Brain pericyte (primary cell): ENCODE measurements at places on chromosomes 12 and 14.

GRCh38 chr12:3757261-3757660 is 4.4 kb upstream of the CRACR2A start:
- no peak for DNase-seq

DNA sequence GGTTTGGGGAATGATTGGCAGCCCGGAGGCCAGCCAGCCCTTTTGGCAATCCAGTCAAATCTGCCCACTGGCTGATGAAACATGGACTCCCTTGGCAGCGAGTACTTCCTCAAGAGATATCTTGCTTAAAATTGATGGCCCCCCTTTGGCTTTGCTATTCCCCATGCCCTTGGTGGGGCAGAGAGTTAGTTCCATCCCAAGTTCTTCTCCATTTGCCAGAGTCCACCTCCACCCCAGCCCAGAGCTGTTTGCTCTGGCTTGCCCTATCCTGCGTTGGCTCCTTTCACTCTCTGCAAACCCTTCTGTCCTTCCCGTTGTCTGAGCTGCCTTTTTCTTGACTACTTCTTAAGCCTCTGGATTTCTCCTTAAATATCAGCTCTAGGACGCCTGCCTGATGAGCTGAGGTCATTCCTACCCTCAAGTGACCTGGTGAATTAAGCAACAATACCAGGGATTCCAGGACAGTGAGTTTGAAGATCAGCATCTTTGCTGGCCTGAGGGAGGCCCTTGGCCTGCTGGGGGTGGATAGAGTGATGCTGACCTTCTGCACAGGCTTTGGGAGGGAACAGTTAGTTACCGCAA is 212.0 kb downstream of the CACNA1C start:
- no peak for DNase-seq

- DNase-seq = no peak
Observed at GRCh38 chr12:52524898-52525591, 4.9 kb upstream of the KRT5 start.

- no peak for DNase-seq
Observed at GRCh38 chr14:23047034-23047634, 5.1 kb downstream of the PSMB11 start.

GRCh38 chr14:90583427-90583826 is 186.6 kb downstream of the CALM1 start:
- no peak for DNase-seq

DNA sequence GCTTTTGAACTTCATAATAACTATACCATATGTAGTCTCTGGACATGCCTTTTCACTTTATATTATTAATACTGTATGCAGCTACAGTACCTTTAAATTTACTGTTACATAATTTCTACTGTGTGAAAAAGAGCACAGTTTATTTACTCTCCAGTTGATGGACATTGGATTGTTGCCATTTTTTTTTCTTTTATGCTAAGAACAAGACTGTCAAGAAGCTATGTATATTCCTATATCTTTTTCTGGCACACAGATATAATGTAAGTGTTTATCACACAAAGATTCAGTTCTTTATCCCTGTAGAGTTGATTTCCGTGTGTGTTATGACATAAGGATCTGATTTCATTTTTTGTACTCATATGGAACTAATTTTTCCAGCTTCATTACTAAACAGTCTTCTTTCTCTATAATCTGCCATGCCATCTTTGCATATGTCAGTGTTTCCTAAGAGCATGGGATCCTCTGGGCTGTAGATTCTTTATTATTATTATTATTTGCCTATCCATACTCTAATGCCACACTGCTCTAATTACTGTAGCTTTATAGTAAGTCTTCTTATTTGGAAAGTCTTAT is 593.0 kb upstream of the ATP2B1 start:
- no peak for DNase-seq

DNA sequence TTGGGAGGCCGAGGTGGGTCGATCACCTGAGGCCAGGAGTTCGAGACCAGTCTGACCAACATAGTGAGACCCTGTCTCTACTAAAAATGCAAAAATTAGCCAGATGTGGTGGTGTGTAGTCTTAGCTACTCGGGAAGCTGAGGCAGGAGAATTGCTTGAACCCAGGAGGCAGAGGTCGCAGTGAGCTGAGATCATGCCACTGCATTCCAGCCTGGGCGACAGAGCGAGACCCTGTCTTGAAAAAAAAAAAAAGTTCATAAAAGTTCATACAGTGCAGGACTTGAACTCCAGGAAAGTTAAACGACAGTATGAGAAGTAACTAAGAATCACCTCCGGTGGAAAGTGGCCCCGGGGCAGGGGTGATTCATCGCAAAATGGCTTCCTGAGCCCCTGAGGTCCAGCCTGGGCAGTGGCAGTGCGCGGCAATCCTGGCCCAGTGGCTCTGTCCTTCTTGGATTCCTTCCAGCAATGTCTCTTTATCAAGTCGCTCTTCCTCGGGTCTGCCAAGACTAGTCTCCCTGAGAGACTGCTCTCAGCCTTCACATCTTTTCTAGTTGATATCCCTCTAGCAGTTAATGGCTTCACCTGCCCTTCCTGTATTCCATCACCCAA is 16.7 kb upstream of the MAP1LC3B2 start:
- no peak for DNase-seq

DNA sequence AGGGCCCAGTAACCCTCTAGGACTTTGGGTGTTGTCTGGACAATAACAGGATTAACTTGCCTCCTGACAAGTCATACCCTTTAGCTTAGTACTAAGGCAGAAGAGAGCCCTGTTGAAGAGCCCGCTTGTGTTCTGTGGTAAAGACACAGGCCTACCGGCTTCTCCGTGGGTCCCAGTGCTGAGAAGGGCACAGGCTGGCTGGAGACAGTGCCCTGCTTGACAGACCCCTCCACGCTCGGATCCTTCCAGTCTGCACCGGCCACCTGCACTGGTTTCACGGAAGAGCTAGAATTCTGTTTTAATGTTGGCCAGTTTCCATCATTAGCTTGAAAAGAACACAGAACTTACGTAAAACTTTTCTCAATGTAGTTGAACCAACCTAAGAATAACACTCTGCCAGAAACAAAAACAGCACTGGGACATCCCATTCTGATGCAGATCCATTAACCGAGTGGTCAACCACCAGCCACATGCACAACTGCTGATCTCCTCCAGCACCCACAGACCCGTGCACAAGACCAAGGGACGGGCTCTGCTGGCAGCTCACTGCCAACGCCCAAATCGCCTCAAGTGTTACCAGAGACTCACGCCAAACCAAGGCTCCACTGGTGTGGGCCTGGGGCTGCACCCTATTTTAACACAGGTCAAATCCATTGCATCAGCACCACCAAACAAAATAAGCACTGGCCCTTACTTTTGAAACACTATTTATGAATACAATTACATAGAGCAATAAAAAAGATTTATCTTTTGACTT is 27.1 kb downstream of the ZFYVE21 start:
- DNase-seq = no peak

- DNase-seq = no peak
Observed at GRCh38 chr12:132161036-132161781, 17.0 kb downstream of the NOC4L start.

- DNase-seq = no peak
Observed at GRCh38 chr12:38501991-38502390, 185.4 kb downstream of the ALG10B start.

- no peak for DNase-seq
Observed at GRCh38 chr14:58793131-58793740, 155.5 kb downstream of the DACT1 start.

DNA sequence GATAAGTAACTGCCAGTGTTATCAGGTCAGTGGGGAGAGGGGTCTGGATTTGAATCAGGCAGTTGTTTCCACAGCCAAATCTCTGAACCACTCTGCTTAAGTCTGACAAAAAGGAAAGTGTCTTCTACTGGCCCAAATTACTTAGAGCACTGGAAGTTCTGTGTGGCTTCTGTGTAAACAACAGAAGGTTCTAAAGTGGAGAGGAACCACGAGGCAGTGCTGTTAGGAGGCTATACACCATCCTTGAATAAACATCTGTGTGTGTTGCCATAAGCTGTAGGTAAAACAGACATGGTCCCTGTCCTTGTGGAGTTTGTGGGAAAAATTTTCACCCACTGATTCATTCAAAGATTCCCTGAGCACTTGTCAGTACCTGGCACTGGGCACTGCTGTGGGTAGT is 50.0 kb downstream of the GALNT4 start:
- no peak for DNase-seq

GRCh38 chr12:51846911-51847642 is 1.4 kb downstream of the FIGNL2 start:
- DNase-seq = no peak

DNA sequence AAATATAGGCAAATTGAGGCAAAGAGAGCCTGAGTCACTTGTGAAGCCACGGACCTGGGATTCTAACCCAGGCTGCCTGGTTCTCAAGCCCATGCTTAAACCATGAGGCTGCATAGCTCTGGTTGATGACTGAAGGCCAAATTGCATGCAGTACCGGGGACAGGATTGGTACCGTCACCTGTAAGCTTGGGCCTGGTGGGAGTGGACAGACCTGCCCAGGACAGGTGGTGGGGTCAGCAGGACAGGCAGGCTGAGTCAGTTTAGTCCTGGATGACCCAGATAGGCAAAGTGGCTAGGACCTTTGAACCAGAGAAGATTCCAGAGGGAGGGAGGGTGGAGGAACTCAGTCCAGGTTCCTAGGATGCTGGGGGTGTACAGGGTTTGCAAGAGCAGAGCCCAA is 25.8 kb downstream of the RIN3 start:
- DNase-seq = no peak

DNA sequence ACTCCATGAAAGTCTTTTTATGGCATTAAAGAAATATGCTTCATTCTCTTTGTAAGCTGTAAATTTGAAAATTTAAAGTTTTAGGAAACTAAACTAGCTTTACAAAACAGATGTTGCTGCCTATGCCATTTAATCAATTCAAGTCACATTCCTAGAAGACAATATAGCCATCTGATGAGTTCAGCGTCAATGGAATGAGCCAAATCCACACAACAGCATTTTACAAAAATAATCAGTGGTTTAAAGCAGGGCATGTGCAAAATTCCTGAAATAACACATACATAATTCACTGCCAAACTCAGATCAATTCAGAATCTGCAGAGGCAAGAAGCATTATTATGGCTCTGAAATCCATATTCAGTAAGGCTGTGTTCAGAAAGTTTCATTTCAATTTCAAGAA is 75.6 kb downstream of the MED13L start:
- DNase-seq = no peak

- DNase-seq = no peak
Observed at GRCh38 chr14:101064718-101065117, 161.2 kb upstream of the RTL1 start.

GRCh38 chr12:44589697-44590096 is 286.4 kb downstream of the NELL2 start:
- no peak for DNase-seq

- no peak for DNase-seq
Observed at GRCh38 chr12:105331805-105332251, 1.3 kb downstream of the C12orf75 start.

- no peak for DNase-seq
Observed at GRCh38 chr14:63401646-63402045, 82.9 kb upstream of the GPHB5 start.

GRCh38 chr12:32589165-32589865 is 89.8 kb upstream of the DNM1L start:
- no peak for DNase-seq

DNA sequence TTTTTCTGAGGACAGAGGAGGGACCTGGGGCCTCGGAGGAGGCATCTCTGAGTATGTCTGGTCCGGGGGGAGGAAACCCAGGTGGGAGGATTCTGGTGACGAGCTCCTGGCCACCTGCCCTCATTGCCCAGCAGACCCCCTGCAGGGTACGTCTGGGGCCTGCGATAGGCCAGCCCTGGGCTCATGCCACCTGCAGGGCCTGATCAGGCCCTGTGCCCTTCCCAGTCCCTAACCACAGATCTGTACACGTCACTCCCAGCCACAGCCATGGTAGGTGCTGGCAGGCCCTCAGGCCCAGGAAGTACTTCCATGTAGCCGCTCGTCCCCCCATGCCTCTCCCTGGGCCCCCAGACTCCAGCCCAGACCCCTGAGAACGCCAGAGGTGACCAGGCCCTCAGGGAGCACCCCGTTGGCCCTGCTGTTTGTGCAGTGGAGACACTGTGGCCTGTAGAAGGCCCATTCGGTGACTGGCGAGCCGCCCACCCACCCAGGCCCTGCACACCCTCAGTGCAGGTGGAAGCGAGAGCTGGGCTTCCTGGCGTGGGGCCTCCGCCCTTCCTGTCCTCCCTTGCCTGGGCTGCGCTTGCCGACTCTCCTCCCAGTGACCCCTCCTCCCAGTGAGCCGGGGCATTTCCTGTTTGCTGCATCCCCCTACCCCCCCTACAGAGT is 5.7 kb downstream of the INF2 start:
- no peak for DNase-seq

- DNase-seq = no peak
Observed at GRCh38 chr12:90611891-90612290, 343.1 kb downstream of the CCER1 start.

- no peak for DNase-seq
Observed at GRCh38 chr14:59269466-59269865, 81.0 kb downstream of the DAAM1 start.

DNA sequence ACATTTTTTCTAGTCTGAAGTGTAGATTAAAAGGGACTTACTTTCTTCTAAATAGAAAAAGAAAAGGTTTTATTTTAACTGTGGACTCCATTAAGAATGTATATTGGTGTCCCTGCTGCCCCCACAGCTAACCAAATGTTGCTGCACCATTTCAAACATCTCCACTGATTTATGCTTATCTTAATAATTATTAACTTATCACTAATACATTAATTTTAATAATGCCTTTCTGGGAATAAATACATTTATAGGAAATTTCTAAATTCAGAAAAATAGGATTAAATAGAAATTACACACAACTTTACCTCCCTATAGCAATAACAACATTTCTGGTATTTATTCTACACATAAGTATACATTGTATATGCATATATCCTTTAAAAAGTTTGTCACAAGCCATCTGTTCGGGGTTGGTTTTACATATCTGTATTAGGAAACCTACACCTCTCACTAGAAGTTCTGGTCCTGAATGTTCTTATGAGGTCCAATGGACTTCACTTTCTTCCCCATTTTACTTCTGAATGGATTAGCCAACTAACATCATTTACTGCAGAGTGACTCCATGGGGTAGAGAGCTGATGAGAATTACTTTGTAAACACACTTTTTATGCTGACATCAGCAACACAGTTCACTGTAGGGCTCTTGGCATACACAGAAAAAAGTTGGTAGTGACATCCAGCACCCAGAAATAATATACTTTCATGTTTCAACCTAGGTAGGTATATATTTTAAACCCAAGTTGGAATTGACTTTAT is 9.4 kb upstream of the SELPLG start:
- DNase-seq = no peak
